ENCODE measurements at places on chromosomes 5 and 9. TPM values are rescaled to one million over a fixed set of nuclear protein-coding genes. Genes with fewer than 3 reads are reported as not detected.

GRCh38 chr5:141618030-141618803 is 583 bp downstream of the DIAPH1 start:
- no peak for DNase-seq

- DNase-seq = no peak
Observed at GRCh38 chr9:5712651-5713390, 83.9 kb downstream of the RIC1 start.

DNA sequence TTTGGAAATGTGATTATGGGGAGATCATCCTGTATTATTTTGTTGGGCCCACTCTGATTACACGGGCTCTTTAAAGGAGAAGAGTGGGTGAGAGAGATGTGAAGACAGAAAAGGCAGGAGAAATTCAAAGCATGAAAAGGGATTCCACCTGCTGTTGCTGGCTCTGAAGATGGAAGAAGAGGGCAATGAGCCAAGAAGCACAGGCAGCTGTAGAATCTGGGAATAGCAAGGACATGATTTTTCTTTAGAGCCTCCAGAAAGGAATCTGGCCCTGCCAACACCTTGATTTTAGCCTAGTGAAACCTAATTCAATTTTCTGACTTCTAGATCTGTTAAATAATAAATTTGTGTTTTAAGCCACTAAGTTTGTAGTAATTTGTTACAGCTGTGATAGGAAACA is 11.3 kb downstream of the C9 start:
- DNase-seq = no peak

DNA sequence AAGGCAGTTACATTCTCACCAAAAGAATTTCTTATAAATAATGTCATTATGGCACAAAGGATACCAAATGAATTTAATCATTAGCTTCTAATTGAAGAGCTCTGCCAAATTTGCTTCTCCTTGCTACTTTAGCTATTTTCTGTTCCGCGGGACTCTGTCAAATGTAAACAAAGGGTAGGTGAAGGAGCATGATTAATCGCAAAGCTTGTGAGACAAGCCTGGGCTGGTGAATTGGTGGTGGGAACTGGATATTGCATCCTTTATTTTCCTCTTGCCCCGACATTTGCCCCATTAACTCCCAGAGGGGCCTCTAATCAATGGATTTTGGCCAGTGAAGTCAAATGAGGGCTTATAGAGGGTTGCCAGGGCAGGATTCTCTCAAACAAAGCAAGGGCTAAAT is 234.2 kb upstream of the RFX3 start:
- no peak for DNase-seq

DNA sequence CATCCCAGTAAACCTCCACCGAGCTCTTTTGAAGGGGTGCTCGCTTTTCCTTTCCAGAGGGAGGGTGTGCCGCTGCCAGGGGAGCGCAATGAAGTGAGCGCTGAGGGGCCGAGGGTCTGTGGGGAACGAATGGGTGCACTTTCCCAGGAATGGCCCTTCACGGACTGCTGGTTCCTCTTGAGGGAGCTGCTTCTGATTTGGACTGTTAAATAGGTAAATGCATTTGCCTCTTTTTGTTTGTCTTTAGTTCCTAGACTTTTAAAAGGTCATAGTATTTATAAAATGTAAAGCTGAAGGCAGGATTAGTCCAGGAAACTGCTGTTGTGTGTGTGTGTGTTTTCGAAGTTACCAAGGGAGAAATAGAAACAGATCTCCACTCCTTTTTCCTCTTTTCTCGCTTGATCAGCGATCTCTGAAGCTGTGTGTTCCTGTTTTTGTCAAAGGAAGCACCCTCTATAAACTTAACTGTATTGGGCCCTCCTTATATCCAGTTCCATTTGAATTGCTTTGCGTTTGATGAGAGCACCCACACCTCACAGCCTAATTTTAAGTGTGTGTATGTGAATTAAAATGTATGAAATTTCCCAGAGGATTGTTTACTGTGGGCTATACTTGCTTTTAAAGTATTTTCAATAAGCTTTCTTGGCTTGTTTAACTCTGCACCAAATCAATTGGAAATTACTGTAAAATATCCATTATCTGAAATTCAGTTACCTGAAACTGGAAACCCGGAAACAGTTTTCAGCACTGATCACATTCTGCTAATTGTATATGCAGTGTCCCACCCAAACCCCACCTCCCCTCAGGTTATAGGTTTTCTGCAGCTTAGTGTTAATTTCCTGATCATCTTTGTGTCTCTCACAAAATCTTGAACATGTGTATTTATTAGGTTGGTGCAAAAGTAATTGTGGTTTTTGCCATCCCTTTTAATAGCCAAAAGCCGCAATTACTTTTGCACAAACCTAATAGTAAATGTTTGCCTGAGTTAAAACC is 966 bp downstream of the SNX2 start:
- DNase-seq = no peak

GRCh38 chr5:57028161-57028560 is 76.2 kb upstream of the MIER3 start:
- DNase-seq = no peak

DNA sequence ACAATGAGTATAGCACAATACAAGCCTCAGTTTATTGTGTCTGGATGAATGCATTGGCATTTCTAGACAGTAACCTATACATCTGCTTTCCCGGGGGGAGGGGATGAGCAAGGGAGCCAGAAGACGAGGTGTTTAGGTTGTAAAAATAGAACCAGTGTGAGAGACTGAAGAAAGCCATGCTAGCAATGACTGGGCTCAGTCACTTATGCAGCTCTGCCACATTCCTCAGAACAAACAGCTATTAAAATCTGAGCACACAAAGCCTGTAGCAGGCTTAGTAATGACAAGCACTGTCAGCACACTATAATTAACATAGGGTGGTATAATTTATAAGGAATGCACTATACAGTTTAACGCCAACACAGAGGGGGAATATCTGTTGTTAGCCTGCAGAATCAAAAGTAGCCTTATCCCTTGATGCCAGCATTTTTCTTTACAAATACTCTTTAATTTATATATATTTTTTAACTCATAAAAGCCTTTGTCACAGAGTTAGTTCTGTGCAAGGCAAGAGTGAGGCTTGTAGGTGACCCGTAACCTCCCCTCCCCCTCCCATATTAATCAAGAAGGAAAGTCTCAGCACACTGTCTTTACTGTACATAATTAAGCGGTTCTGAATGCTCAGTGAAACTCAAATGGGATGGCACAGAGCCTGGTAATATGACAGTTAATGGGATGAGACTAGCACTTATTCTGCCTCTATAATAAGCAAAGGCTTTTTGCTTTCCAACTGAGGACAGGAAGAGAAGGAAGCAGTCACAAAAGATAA is 295.4 kb downstream of the CSNK1G3 start:
- DNase-seq = no peak

The TAF11L9 gene
- not detected for polyA plus RNA-seq

The PITX1 gene
- polyA plus RNA-seq = not detected

The PPP3R2 gene
- polyA plus RNA-seq = 0.09 TPM

The PCDHGC4 gene
- polyA plus RNA-seq = 4.1 TPM

The ANKRD18B gene
- 1.7 TPM for polyA plus RNA-seq
